ENCODE measurements at places on chromosomes 4 and X.

DNA sequence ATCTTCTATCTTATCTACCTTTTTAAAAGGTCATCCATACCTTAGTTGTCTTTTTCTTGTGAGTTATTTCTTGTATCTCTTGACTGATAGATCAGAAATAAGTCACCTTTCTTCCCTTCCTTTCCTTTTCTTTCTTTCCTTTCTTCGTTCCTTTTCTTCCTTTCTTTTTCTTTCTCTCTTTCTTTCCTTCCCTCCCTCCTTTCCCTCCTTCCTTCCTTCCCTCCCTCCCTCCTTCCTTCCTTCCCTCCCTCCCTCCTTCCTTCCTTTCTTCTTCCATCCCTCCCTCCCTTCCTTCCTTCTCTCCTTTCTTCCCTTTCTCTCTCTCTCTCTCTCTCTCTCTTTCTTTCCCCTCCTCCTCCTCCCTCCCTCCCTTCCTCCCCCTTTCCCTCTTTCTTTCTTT is 93.5 kb downstream of the CEP135 start:
- no peak for DNase-seq

- no peak for DNase-seq
Observed at GRCh38 chr4:95877636-95878035, 37.7 kb downstream of the PDHA2 start.

DNA sequence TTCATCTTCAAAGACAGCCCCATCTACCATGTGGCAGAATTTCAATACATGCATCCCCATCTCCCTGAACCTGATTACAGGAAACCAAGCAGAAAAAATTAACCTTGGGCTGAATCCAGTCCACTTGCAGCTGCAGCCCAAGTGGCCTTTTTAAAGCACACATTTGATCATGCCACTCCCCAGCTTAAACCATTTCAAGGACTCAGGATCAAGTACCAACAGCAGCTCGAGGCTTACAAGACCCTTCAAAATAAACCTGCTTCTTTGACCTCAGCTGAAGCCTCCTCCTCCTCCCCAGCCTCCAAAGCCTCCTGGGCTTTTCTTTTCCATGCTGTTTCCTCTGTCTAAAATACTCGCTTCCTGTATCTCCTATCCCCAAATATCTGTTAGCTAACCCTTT is 50.7 kb upstream of the KIT start:
- DNase-seq = no peak

- no peak for DNase-seq
Observed at GRCh38 chr4:173448608-173449379, 49.9 kb upstream of the SCRG1 start.

DNA sequence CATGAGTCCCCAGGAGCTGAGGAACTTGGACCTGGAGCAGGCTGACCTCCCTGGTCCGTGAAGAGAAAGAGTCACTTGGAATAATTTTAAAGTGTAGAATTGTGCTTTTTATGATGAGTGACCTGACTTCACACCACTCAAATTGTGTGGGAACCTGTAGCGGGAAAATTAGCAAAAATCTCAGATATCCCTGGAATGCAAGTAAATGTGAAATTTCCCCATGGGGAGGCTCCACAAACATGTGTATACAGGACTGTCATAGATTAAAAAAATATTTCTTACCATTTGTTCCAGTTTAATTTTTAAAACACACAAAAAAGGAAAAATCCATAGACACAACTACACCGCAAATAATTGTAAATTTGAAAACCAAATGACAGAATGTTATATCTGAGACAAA is 1079.6 kb upstream of the PABPC4L start:
- DNase-seq = no peak
